ENCODE measurements at places on chromosomes 16 and 17.

DNA sequence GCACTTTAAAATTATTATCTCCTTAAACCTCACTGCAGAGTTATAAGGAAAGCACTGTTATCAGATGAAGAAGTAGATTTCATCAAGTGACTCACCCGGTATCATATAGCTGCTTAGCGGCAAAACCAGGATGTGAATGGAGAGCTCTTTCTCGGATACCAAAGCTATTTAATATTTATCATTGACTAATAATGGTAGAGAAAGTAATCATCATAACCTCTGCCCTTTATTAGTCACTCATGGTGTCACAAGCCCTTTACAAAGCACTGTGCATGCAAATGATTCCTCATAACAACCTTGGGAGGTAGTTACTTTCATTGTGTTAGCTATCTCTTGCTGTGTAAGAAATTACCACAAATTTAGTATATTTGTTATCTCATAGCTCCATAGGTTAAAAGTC, 592.9 kb downstream of the MAF start:
- peak; percentile 49 for DNase-seq

GRCh38 chr17:74383141-74383540, 15.8 kb downstream of the GPR142 start:
- no peak for DNase-seq

GRCh38 chr16:92431-93339, 14.7 kb downstream of the MPG start:
- DNase-seq = no peak

GRCh38 chr16:30418350-30419181, 11.2 kb downstream of the ZNF771 start:
- no peak for DNase-seq
